ENCODE measurements at places on chromosomes 5 and 9.

GRCh38 chr5:19565466-19565865 lies 422.5 kb downstream of the CDH18 start:
- no peak for DNase-seq

GRCh38 chr5:124654418-124654817 lies 92.0 kb downstream of the ZNF608 start:
- DNase-seq: no peak

DNA sequence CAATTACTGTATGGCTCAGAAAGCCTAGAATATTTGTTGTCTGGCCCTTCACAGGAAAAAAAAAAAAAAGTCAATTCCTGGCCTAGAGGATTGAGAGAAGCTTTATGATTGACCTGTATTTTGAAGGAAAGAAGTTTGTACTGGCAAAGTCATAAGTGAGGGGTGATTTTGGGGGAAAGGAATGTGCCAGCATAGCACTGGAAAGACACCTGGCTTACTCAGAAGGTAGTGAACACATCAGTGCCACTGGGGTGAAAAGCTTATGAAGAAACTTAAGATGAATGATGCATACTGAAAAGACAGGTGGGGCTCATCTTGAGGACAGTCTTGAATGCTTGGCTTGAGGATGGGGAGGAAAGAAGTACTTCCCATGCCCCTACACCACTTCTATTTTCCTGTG lies 127.9 kb upstream of the RASA1 start:
- DNase-seq: no peak

DNA sequence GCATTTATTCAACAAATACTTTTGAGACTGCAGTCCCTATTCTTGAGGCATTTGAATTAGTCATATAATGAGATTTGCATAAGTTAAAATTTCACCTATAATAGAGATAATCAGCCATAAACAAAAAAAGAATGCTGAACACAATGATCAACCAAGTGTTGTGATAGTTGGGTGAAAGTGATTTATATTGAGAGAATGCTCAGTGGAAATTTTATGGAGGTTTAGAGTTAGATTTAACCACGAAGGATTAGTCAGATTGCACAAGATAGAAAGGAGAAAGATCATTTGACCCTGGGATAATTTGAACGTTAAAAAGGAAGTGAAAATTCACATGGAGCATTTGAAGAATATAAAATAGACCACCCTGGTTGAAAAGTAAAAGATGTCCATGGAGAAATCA lies 356.2 kb downstream of the NPR3 start:
- DNase-seq: no peak

- DNase-seq: no peak
Observed at GRCh38 chr9:115466756-115467155, 348.8 kb upstream of the TNC start.

DNA sequence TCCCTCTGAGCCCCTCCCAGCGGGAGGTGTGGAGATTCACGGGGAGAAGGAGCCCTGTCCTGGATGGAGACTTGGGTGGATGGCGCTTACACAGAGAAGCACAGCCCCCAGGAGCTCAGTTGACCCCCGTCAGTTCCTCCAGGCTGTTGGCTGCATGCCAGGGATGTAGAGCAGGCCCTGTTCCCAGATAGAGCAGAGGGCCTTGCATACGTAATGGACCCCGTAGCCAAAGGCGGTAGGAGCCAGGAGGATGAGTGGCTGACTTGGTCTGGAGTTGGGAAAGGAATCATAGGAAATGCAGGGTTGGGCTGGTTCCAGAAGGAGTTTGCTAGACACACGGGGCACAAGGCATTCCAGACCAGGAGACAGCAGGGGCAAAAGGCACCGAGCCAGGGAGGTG lies 2.5 kb downstream of the PMPCA start:
- no peak for DNase-seq
